ENCODE measurements at places on chromosomes 1 and 21.

GRCh38 chr1:214310010-214310409, 29.1 kb downstream of the SMYD2 start:
- DNase-seq, result no peak

- DNase-seq, result no peak
These were observed 1.4 kb upstream of the KLHL21 start for GRCh38 chr1:6603915-6604558.

DNA sequence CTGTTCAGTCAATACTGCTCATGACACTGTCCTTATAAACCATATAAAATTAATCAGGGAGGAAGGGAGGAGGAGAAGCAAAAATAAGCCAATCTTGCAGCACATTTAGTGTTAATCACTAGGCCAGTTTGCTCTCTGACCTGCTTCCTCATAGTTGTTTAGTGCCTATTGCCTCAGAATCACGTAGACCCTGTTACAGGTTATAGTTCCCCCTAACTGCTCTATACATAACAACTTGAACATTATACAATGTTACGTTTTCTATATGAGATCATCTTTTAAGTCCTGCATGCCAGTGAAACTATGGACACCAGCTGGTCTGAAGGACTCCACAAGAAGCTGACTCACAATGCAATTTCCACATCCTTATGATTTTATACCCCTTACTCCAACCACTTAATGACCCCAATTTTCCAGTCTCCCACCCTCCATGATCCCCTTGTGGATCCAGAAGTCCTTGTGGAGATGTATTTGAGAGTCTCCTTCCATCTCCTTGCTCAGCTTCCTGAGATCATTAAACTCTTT, 34.9 kb upstream of the TACSTD2 start:
- no peak for DNase-seq

DNA sequence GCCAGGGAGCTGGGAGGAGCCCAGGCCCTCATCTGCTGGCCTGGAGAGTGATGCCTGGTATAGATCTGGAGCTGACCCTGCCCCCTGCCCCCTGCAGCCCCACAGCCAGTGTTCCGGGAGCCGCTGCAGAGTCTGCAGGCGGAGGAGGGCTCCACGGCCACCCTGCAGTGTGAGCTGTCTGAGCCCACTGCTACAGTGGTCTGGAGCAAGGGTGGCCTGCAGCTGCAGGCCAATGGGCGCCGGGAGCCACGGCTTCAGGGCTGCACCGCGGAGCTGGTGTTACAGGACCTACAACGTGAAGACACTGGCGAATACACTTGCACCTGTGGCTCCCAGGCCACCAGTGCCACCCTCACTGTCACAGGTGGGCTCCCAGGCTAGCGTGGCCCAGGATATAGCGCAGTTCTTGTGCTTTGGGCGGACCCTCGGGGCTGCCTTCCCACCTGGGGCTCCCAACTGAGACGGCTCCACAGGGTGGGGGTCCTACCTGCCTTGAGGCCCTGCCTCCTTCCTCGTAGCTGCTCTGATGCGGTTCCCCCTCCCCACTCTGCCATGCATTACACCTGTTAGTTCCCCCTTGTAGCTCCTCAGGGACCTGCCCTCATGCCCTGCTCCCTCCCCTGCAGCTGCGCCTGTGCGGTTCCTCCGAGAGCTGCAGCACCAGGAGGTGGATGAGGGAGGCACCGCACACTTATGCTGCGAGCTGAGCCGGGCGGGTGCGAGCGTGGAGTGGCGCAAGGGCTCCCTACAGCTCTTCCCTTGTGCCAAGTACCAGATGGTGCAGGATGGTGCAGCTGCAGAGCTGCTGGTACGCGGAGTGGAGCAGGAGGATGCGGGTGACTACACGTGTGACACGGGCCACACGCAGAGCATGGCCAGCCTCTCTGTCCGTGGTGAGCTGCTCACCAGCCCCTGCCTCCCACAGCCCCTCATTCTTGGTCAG, 98.7 kb downstream of the OBSCN start:
- DNase-seq, result no peak

DNA sequence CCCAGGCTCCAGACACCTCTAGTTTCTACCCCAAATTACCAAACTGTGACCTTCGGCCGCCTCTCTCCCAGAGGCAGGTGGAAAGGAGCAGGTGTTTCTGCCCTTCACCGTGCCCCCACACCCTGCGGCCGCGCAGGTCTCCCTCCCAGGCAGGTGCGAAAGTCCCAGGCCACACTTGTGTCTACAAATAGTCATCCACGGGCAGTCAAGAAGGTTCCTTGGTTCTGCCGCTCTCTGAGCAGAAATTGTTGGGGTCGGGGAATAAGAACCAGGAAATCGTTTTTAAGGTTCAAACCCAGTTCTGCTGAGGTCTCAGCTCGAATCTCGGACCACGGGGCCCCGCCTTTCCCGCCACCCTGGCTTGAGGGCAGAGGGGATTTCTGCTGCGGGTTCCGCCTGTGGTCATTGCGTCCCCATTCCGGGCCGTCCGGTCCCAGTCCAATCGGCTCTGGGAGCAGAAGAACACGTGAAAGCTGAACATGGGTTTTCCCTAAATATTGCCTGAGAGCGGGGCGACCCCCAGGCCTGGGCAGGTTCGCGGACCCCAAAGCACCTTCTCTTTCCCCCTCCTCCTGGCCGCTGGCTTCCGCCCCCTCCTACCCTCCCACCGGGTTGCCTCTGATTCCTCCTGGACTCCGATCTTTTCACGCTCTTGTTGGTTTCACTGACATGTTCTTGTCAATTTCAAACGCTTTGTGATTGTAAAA, 1.2 kb upstream of the ATF3 start:
- no peak for DNase-seq

GRCh38 chr1:164233149-164233548, 325.8 kb upstream of the PBX1 start:
- no peak for DNase-seq

DNA sequence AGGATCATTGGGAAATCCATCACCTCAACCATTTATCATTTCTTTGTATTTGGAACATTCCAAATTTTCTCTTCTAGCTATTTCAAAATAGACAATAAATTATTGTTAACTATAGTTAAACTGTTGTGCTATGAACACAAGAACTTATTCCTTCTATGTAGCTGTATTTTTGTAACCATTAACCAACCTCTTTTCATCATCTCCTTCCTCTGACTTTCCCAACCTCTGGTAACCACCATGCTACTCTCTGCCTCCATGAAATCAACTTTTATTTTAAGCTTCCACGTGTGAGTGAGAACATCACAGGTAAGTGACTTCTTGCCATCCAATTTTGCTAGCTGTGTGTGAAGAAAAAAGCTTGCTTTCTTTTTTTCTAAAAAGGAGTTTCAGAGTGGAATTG, 418 bp downstream of the IFI44L start:
- DNase-seq, result no peak

DNA sequence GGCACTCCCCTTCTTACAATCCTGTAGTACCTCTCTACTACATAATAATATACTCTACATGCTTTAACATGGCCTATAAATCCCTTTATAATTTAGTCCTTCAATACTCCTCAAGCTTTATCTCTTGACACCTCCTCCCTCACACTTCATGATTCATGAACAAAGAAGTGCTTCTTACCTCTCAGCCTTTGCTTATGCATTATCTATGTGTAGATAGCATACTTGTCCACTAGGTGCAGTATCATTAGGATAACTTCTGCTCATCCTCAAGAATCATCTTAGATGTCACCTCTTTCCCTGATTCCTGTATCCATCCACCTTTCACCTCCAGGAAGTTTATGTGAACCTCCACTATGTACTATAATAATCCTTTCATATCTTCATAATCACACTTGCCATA, 74.4 kb downstream of the COL24A1 start:
- DNase-seq, result no peak

GRCh38 chr1:165999826-166000225, 167.0 kb downstream of the FAM78B start:
- DNase-seq, result no peak

GRCh38 chr1:7136166-7136953, 351.1 kb downstream of the CAMTA1 start:
- DNase-seq, result no peak

GRCh38 chr1:25534410-25534788, 9.0 kb upstream of the LDLRAP1 start:
- no peak for DNase-seq

GRCh38 chr1:243598433-243598832, 251.6 kb downstream of the AKT3 start:
- no peak for DNase-seq

- no peak for DNase-seq
These were observed 33.6 kb downstream of the CD55 start for GRCh38 chr1:207355060-207355459.

DNA sequence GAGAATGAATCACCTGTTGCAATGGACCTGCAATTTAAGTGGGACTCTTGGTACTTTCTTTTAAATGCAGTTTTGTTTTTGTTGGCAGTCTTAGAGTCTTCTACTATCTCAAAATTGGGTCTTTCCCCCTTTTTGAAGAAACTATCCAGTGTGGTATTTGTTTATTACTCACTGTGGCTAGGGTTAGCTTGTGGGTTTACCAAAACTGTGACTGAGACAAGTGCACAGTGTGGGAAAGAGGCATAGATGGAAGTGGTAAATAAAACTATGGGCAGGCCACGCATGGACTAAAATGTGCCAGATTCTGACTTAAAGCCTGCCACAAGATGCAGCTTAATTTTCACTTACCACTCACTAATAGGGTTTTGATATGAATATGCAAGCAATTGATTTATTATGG, 1441.7 kb downstream of the PLA2G4A start:
- no peak for DNase-seq

DNA sequence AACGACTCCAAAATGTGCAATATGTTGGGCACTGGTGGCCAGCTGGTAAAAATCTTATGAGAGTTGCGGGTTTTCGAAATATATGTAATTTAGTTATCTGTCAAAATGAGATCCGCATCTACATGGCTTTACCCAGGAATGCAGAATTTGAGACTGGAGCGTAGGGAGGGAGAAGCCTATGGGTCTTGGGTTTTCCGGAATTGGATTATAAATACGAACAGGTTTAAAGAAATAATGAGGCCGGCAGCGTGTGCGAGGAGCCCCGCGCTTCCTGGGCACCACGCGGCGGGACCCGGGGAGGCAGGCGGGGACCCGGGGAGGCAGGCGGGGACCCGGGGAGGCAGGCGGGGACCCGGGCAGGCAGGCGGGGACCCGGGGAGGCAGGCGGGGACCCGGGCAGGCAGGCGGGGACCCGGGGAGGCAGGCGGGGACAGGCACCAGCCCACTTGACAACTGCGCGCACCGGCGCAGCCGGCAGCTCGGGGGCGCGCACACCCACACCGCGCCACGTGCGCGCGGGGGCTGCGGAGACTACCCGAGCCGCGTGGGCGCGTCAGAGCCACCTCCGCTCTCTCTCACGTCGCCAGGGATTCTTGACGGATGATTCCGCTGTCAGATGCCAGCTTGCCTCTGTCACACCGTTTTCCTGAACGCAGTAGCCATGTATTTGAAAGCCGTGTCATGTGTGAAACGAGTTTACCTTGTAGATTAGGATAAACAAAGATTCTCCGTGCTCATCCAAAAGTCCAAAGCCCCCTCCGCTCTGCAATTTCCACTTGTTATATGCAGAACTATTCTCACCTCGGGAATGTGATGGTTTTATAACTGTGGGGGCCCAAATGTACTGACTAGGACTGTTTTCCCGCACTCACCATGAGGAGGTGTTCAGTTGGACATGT, 54.3 kb upstream of the HNRNPU start:
- DNase-seq, result no peak

DNA sequence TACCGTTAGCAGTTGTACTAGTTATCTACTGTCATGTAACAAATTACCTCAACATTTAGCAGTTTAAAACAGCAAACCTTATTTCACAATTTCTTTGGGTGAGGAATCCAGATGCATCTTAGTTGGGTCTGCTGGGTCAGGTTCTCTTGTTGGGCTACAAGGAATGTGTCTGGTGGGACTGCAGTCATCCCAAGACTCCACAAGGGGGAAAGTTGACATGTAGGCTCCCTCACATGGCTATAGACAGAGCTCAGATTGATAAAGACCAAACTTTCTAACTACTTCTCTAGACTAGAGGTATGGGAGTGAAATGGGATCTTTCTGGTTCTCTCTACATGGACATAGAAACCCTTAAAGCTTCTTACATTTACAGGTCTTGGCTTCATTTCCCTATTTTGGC, 160.9 kb downstream of the UCK2 start:
- DNase-seq, result no peak

DNA sequence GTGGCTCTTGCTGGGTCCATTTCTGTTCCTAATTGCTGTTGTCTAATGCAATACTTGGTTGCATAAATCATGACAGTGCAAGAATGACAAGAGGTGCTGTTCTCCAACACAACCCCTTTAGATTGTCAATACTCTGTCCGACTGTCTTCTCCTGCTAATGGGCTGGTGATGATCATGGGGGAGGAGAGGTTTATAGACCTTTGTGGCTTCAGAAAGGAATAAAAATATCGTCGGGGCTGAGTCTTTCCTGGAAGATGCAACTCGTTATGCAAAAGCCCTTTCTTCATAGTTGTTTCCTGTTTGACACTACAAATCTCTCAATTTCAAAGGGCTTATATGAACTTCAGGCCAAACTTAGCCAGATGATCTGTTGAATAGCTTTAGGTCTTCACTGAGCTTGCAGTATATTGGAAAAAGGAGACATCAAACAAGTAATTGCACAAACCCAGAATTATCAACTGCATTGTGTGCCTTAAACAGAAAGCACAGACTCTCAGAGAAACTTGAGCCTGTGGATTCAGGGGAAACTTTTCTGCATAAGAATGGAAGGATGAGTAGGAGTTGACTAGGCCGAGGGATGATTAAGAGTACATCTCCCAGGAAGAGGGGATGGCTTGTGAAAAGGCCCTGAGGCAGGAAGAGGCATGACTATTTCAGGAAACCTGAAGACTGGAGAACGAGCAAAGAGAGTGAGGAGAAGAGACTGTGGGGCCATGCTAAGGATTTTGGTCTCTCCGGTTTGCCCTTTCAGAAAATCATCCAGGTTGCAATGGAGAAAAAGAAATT, 107.6 kb downstream of the TSEN15 start:
- DNase-seq, result no peak

DNA sequence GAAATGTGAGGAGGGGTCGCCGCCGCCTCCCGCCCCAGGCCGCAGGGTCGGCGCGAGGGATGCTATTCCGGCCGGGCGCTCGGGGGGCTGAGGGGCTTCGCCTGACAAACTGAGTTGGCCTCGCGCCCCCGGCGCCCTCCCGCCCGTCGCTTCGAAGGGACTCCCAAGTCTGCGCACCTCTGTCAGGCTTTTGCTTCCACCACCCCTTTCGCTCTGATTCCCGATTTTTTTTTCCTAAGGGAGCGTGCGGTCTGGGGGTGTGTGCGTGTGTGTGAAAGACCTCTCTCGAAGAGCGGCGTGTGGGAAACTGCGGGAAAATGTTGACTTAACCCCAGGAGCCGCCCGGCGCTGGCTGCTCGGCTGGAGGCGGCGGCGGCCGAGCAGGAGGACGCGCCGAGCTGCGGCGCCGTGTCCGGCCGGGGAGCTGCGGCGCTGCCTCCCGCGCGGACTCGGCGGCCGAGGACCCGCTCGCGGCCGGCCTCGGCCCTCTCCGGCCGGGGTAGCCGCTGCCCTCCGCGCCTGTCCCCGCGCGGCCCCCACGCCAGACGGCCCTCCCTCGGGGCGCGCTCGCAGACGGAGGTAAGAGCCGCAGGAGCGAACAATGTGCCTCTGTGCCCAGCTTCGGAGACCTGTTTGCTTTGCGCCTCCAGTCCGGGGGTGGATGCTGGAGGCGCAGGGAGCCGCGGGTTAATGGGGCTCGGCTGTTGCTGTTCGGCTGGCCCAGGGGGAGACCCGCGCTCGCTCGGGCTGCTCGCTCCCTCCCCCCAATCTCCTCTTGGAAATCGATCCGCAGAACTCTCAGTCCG, 1.1 kb downstream of the ADGRL2 start:
- no peak for DNase-seq
